ENCODE measurements at places on chromosomes 5 and 9.

- DNase-seq: no peak
Measured at GRCh38 chr5:58264276-58264675, 195.6 kb downstream of the PLK2 start.

DNA sequence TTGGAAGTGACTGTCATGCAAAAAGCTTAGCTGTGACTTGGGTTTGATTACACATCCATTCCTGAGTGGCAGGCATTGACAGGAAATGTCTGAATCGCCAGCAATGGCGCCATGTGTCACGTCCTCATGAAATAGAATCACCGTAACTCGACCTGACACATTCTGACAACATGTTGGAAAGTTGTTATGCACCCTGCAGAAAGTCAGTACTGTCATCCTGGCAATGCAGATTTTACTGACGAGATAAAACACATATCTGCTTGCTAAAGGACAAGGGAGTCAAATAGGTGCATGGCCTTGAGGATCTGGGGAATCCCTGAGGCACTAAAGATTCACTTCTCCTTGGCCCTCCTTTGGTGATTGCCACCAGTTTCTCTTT lies 344.2 kb downstream of the SPATA31D1 start:
- DNase-seq: no peak

GRCh38 chr9:124355039-124355940 lies 60.0 kb downstream of the PSMB7 start:
- DNase-seq: no peak

DNA sequence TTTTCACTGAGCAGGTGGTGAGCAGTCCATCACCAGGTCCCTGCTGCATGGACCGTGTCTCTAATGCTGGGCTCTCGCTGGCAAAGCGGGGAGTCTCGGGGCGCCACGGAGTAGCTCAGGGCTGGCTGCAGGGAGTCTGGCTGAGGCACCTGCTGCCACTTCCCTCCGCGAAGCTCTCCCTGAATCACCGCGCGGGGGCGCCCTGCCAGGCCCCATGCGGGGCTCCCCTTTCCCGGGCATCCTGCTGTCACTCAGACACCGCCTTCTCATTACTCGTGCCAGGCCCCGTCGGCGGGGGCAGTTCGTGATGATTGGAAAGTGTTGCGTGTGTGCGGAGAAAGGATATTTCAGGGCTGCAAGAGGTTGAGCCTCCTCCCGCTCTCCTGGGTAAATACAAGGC lies 335.8 kb downstream of the IRX2 start:
- DNase-seq: no peak

GRCh38 chr5:74075501-74076484 lies 449.8 kb downstream of the ARHGEF28 start:
- no peak for DNase-seq

DNA sequence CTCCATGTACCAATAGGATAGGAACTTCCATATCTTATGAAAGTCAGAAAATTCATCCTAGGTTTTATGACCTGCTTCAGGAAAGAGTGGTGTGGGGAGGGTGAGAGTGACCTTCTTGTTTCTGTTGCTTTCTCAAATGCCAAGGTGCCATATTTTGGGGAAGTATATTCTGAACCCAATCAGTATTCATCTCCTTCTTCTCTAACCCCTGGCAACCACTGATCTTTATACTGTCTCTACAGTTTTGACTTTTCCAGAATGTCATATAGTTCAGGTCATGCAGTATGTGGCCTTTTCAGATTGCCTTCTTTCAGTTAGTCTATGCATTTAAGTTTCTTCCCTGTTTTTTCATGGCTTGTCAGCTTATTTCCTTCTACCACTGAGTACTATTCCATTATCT lies 321.4 kb upstream of the SEMA6A start:
- no peak for DNase-seq

- DNase-seq: no peak
Measured at GRCh38 chr5:1011226-1011631, 2.6 kb downstream of the NKD2 start.

DNA sequence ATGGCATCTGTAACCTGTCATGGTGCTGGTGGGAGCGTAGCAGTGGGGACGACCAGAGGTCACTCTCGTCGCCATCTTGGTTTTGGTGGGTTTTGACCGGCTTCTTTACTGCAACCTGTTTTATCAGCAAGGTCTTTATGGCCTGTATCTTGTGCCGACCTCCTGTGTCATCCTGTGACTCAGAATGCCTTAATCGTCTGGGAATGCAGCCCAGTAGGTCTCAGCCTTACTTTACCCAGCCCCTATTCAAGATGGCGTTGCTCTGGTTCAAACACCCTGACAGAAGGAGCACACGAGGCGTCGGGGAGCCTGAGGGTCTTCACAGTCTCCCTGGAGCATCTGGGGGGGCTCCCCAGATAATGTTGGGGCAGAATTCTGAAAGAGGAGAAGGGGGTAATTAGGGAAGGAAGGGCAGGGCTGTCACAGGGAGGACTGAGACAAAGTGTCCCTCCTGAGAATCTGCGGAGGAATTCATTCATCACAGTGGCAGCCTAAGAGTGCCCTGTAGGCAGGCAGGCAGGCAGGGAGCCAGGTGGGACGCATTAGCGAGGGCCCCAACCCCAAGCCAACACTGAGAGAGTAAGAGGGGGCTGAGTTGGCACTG lies 21.3 kb upstream of the NCS1 start:
- DNase-seq: no peak

DNA sequence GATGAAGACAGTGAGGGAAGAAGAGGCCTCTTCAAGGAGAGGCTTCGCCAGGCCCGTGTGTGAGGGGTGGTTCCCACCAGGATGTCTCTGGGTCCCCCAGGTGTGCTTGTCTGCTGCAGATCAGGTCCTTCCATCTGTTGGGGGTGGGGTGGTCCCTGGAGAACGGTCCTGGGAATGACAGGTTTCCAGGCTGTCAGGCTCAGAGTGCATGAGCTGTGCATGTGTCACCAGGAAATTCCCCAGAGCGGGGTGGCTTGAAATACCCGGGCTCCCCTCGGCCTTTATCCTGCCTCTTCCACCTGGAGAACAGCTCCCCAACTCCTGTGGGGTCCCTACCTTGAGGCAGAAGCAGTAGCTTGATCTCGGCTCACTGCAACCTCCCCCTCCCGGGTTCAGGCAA lies 118.8 kb downstream of the GAPVD1 start:
- no peak for DNase-seq

- DNase-seq: no peak
Measured at GRCh38 chr5:172587061-172587405, 54.0 kb upstream of the NEURL1B start.

DNA sequence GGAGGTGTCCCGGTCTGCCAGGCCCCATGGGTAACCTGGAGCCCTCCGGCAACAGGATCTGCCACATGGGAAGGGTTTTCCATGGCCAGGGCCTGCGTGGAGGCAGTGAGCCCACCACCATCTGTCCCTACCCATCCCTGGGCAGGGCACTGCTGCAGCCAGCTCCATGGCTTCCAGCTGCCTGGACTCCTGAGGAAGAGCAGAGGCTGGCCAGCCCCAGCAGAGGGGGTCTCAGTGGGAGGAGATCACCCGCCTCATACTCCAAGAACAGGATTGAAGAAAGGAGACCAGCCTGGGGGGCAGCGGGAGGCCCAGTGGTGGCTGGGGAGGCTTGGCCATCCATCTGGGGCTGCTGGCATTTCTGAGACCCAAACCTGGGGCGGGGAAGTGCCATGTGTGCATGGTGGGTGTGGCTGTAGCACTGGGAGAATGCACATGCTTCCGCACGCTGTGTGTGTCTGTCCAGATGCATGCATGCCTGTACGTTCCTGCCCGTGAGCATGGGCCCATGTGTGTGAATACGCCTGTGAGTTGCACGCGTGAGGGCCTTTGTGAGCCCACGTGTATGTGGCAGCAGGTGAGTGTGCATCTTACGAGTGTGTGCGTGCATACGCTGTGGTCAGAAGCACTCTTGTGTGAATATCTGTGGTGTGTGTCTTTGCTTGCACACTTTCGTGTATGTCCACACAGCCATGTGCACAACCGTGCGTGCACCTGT lies 78.5 kb downstream of the LMX1B start:
- no peak for DNase-seq

DNA sequence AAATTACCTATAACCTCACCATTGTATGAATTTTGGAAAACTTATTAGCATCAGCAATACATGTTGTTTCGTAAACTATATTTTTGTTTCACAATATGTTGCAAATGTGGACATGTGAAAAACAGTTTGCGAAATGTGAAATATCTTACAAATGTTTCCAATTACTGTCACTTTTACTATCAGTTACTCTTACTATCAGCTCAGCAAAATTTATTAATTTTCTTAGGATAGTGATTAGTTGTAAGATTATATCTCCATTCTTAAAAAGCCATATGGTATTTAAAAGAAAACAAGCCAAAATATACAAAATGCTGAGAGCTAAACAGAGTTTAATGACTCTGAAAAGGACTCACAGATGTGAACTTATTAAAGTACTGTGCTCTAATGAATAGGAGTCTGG lies 111.9 kb upstream of the LPAR1 start:
- no peak for DNase-seq

- DNase-seq: no peak
Measured at GRCh38 chr9:121023064-121023463, 27.0 kb downstream of the C5 start.

- no peak for DNase-seq
Measured at GRCh38 chr5:91998774-91999173, 615.7 kb upstream of the ARRDC3 start.

- DNase-seq: no peak
Measured at GRCh38 chr5:14420101-14420811, 161.3 kb upstream of the OTULINL start.

- no peak for DNase-seq
Measured at GRCh38 chr5:42274913-42275312, 148.3 kb upstream of the GHR start.

GRCh38 chr5:141779503-141779973 lies 97.5 kb upstream of the ARAP3 start:
- DNase-seq: no peak

- no peak for DNase-seq
Measured at GRCh38 chr5:154482528-154483449, 4.8 kb upstream of the HAND1 start.

DNA sequence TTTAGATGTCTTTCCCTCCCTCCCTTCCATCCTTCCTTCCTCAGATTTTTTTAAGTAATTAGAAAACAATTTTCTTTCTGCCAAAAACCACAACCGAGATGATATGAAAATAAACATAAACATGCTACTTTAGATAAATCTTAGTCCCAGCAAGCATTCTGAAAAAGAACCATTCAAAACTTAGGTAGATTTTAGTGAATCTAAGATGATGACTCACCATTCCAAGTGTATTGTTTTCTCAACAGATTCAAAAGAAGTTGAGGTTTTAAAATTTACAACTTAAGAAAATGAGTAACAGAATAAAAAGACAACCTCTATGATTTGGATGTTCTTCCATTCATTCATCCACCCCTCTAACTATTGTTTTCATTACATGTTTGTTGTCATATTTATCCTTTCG lies 465.1 kb downstream of the PDE4D start:
- no peak for DNase-seq

DNA sequence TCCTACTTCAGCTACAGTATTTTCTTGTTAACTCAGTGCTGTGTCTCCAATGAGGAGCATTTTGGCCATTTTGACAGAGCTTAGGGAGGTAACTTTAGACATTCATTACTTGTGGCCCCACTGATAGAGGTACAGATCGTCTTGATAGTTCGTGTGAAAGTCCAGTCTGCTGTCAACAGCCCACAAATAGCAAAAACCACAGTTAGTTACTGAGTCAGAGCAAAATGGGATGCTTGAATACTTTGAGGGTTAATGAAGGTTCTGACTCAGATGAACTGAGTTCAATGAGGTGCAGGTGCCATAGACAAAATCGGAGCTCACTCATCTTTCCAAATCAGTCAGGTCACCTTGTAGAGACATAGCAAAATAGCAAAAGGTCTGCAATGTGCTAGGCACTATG lies 163.1 kb upstream of the TLE4 start:
- no peak for DNase-seq

DNA sequence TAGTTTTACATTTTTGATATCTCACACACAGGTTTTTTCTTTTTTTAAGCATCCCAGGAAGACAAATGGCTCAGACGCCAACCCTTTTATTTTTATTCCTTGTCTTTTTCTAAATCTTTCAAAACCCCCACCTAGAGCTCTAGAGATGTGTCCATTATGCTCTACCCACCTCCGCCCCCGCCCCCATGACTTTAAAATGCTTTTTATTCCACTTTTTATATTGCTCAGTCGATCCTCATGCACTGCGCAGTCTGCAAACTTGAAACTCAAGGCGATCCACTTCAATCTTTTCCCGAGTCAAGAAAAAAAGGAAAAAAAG lies 411 bp upstream of the MAT2B start:
- no peak for DNase-seq

DNA sequence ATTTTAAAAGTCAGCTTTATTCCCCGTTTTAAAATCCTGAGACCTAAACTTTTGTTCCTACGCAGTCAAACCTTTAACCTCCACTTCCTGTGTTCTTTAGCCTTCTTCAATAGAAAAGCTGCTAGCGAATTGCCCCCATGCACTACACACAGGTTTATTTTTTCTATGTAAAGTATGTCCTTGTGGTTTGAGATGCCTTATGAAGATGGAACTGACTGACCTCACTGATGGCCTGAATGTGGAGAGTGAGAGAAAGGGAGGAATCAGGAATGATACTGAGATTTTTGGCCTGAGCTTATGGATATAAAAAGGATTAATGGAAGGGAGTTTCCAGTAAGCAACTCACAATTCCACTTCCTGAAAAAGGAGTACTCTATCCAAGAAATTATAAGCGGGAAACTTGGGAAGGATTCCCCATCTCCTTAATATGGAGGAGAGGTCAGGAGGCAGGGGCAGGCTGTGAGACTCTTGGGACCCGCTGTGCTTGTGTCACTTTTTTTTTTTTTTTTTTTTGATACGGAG lies 89.5 kb downstream of the UGCG start:
- no peak for DNase-seq

DNA sequence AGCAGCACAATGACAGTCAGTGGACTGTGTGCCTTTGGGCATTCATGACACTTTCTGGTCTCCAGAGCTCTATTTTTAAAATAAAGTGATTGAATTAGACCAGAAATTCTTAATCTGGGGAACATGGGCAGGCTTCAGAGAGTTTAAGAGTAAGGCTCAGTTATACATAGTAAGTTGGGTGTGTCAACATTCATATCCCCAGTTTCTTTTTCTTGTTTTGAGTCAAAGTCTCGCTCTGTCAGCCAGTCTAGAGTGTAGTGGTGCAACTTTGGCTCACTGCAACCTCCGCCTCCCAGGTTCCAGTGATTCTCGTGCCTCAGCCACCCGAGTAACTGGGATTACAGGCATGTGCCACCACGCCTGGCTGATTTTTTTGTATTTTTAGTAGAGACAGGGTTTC lies 13.7 kb upstream of the KIF4B start:
- no peak for DNase-seq

GRCh38 chr9:100317706-100318105 lies 35.0 kb downstream of the TEX10 start:
- no peak for DNase-seq

All from omental fat pad (tissue), 4 donors.